ENCODE measurements at places on chromosomes 13 and 19. TPM values are rescaled to one million over a fixed set of nuclear protein-coding genes. Genes with fewer than 3 reads are reported as not detected.

GRCh38 chr13:26656919-26657318, 99.4 kb downstream of the WASF3 start:
- H3K27me3 ChIP-seq: no peaks in the 10 kb centered on the region
- H3K27ac ChIP-seq: no peak overlapping the region
- no peaks in the 10 kb centered on the region for H3K36me3 ChIP-seq
- no peak for DNase-seq
- H3K4me1 ChIP-seq: no peaks in the 10 kb centered on the region

- no peak overlapping the region for H3K27ac ChIP-seq
These were observed 88.7 kb downstream of the MAB21L1 start for GRCh38 chr13:35387682-35388250.

- H3K36me3 ChIP-seq: no peaks in the 10 kb centered on the region
- peaks cover 26% of the 10 kb centered on the region for H3K4me1 ChIP-seq
- H3K27me3 ChIP-seq: peaks cover 3% of the 10 kb centered on the region
- H3K4me3 ChIP-seq: no peak overlapping the region
These were observed 31.9 kb downstream of the HTR2A start for GRCh38 chr13:46864941-46865340.

GRCh38 chr19:14138576-14139265, 2.3 kb upstream of the ASF1B start:
- H3K4me3 ChIP-seq: peak overlapping the region; percentile 79
- peak overlapping the region; percentile 98 for H3K27ac ChIP-seq
- H3K4me1 ChIP-seq: peaks cover 37% of the 10 kb centered on the region
- no peak for DNase-seq

C19orf38 gene
- 0.45 TPM for total RNA-seq

- H3K27me3 ChIP-seq: peaks cover 22% of the 10 kb centered on the region
- peaks cover 15% of the 10 kb centered on the region for H3K4me1 ChIP-seq
- no peaks in the 10 kb centered on the region for H3K36me3 ChIP-seq
- no peak overlapping the region for H3K27ac ChIP-seq
- DNase-seq: no peak
These were observed 55.2 kb downstream of the SOX21 start for GRCh38 chr13:94657167-94657566.

DNA sequence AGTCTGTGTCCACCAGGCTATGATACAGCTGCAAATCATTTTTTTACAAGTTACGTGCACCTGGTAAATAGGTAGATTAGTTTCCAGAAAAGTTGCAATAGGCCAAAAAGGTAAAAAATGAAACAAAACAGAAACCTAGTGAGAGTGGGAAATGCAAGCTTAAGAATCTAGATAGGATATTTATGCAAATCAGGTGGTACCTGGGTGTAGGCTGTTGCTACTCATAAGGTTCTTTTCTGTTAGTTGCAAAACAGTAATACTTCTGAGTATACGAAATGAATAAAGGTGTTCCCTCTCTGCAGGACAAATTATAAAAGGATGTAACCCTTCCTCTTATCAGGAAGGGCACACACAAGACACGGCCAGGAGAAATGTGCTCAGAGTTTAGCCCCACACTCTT, 97.9 kb downstream of the UGGT2 start:
- no peak for DNase-seq
- no peaks in the 10 kb centered on the region for H3K27me3 ChIP-seq
- no peaks in the 10 kb centered on the region for H3K4me1 ChIP-seq
